Vagina (tissue), 2 donors: ENCODE measurements at places on chromosomes 12 and 14.

GRCh38 chr12:108337235-108338223 is 1.6 kb downstream of the CMKLR1 start:
- no peak for DNase-seq

- no peak for DNase-seq
Measured at GRCh38 chr14:101507836-101508150, 53.5 kb upstream of the DIO3 start.

GRCh38 chr12:132279930-132280329 is 49.5 kb downstream of the GALNT9 start:
- DNase-seq = no peak

- no peak for DNase-seq
Measured at GRCh38 chr12:8985213-8985754, 4.1 kb upstream of the KLRG1 start.

DNA sequence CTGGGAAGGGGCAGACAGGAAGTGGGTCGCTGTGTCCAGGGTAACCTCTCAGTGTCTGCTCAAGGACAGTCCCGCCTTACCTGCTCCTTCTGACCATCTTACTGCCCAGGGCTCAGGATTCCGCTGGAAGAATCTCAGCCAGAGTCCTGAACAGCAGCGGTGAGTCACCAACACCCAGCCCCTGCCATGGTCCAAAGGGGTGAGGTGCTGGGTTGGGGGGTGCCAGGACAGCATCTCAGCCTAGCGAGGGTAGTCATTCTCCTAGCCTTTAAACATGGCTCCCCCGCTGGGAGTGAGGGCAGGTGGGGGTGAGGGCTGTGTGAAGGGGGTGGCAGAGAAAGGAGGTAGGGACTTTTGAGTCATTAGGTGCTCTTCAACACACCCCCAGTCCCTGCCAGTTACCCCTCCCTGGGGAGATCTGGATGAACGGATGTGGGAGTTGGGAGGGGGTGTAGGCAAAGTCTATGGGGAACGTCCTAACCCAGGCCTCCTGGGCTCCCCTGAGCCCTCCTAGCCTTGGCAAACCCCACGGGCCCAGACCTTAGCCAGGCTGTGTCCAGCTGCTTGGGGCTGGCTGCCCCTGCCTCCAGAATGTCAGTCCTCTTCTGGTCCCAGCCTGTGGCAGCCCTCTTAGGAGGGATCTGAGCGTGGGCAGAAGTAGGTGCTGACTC is 2.5 kb downstream of the TAMALIN start:
- no peak for DNase-seq

DNA sequence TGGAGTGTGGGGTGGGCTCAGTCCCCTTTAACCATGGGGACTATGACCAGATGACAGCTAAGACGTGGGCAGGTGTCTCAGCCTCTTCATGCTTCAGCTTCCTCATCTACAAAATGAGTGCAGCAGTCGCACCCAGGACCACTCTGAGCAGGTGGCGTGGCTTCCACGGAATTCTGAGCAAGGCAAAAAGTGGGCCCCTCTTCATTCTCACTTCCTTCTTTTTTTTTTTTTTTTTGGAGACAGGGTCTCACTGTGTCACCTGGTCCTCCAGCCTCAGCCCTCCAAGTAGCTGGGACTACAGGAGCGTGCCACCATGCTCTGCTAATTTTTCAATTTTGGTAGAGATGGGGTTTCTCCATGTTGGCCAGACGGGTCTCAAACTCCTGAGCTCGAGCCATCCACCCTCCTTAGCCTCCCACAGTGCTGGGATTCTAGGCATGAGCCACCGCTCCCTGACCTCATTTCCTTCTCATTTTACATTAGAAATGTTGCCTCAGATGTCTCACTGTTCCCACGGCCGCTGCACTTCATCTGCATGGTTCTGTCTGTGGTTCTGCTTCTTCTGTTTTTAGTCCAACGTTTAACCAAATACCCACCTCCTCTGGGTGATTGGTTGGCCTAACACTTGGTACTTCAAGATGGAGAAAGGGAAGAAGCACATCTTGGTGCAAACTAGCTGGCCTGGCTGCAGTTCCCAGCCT is 41.3 kb upstream of the BCL7A start:
- DNase-seq = no peak

GRCh38 chr12:25207411-25207810 is 12.4 kb downstream of the ETFRF1 start:
- DNase-seq = no peak

DNA sequence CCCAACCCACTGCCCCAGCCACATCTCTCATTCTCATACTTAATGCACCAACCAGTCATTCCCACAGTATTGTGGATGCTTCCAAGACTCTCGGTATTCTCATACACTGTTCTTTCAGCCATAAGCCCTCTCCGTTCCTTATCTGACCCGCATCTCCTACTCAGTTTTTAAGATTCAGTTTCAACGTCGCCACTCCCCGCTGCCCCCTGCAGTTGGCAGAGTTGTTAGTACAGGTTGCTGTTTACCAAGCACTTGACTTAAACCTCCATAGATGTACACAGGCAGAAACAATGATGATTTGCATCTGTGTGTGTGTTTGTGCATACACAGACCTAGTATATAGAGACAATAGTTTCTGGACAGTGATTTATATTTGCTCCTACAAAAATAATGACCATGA is 40.2 kb downstream of the PAH start:
- no peak for DNase-seq

GRCh38 chr12:19539071-19539470 is 99.8 kb downstream of the AEBP2 start:
- no peak for DNase-seq

DNA sequence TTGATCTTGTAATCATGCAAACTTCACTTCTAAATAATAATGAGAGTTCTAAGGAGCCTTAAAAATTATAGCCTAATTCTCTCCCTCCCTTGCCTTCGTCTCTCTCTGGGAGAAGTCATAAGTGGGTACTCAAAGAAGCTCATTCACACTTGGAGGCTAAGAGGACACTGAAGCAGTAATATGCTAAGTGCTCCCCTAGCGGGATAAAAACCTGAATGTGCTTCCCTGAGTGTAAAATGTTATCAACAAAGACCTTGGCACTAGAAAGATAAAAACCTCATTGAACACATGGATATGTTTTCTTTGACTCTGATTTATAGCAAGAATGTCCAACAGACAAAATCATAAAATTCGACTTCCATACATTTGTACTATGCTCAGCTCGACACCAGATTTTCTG is 337.9 kb upstream of the NOVA1 start:
- no peak for DNase-seq

- no peak for DNase-seq
Measured at GRCh38 chr12:108234158-108234557, 105.0 kb downstream of the CMKLR1 start.

DNA sequence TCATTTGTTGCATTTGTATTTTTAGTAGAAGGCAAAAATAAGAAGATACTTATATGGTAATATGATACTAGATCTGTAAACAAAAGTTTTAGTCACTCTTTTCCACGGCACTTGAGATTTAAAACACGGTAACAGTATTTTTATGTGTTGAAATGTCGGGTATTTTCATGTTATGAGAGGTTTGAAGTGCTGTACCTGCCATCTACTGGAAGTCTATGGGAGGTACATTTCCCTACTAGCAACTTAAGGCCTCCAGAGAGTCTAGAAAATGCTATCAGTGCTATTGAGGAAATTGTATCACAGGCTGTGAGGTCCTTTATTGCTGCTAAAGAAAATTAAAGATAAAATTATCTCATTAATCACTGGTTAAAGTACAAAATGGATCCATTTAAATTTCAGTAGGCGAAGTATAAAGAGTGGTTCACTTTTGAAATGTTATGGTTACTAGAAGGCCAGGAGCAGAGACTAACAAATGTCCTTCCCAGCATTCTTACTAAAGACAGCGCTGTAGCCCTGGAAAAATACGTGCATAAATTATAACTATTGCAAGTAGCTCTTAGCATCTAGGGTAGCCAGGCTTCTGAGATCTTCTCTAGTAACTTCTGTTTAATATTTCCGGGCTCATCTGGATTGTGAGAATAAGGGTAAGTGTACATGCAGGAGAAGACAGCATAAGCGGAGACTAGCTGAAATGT is 77.6 kb upstream of the PRKD1 start:
- DNase-seq = no peak

GRCh38 chr12:92398565-92399309 is 253.1 kb upstream of the BTG1 start:
- DNase-seq = no peak

GRCh38 chr14:104135121-104135903 is 3.1 kb upstream of the KIF26A start:
- no peak for DNase-seq

DNA sequence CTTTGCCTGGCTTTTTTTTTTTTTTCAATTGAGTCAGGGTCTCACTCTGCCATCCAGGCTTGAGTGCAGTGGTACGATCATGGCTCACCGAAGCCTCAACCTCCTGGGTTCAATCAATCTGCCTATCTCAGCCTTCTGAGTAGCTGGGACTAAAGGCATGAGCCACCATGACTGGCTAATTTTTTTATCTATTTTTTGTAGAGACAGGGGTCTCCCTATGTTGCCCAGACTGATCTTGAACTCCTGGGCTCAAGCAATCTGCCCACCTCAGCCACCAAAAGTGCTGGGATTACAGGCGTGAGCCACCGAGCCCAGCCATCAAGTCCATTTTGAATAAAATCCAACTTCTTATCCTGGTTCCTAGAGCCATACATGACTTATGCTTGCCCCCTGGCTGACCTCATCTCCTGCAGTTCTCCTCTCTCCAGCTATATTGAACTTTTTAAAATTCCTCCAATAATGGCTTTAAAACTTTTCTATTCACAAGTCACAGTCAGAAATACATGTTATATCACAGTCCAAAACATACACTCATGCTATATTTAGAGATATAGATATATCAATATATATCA is 10.4 kb upstream of the RND1 start:
- DNase-seq = no peak

- DNase-seq = no peak
Measured at GRCh38 chr12:32102234-32102633, 4.4 kb upstream of the BICD1 start.

- DNase-seq = no peak
Measured at GRCh38 chr12:19647806-19648556, 208.7 kb downstream of the AEBP2 start.

GRCh38 chr12:12720672-12721161 is 3.5 kb downstream of the CDKN1B start:
- no peak for DNase-seq

DNA sequence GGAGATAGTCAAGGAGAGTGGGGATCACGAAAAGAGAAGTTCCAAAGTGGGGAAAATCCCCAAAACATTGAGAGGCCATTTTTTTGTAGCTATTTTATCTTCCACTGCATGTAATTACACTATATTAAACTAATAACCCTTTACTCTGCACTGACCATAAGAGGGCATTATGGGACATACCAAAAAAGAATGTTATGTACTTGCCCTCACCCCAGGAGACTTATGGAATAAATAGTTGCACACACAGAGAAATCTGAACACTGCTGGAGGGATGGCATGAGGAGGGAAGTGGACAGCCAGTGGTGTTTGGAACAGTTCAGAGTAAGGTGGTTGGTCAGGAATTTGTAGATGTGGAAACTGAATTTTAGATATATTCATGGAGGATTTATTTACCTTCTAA is 422.9 kb downstream of the SNAPC1 start:
- no peak for DNase-seq

- DNase-seq = no peak
Measured at GRCh38 chr14:72000907-72001306, 68.7 kb downstream of the RGS6 start.

- DNase-seq = no peak
Measured at GRCh38 chr12:28550757-28551704, 360.8 kb downstream of the CCDC91 start.

GRCh38 chr14:94935706-94936300 is 165.9 kb upstream of the GSC start:
- DNase-seq = no peak

GRCh38 chr14:23931721-23932289 is 21.8 kb upstream of the DHRS4 start:
- peak; percentile 13 for DNase-seq

- no peak for DNase-seq
Measured at GRCh38 chr14:34465069-34465859, 3.2 kb upstream of the SPTSSA start.

DNA sequence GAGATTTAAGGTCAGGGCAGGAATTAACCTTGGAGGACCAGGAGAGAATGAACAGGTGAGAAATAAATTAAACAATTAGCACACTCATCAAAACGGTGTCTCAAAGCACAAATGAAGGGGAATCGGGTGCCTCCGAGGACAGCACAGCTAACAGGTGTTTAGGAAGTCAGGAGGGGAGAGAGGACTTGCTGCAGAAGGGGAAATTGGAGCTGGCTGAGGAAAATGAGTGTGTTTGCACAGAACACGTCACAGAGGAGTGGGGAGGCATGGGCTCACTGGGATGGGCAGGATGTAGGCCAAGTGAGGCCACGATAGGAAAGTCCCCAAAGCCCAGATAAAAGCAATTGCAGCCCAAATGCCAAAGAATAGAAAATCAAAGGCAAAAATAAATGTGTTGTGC is 121.7 kb downstream of the ZNF664 start:
- DNase-seq = no peak

- DNase-seq = no peak
Measured at GRCh38 chr14:35533357-35534207, at the start of gene INSM2. Gene INSM2, plus strand, starts transcription at chr14:35534164. Its CDS starts 89 bp downstream, at chr14:35534253.

DNA sequence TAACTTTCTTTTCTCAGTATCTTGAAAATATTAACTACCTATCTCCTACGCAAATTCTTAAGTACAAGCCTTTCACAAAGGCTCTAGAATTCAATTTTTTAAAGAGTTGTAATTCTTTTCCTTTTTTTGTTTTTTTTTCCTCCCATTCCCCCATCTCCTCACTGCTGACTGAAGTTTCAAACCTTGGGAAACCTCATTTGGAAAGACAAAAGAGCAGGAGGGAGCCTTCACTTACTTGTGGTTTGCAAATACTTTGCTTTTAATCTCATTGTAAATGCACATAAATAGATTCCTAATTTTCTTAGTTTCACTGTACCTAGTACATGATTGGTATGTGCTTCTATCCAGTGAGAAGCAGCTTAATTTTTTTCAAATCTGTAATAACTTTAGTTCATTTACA is 15.8 kb upstream of the PTGDR start:
- DNase-seq = no peak

GRCh38 chr12:117743761-117744160 is 225.0 kb downstream of the KSR2 start:
- no peak for DNase-seq

GRCh38 chr14:29264865-29265264 is 498.3 kb downstream of the FOXG1 start:
- DNase-seq = no peak

GRCh38 chr12:131561051-131561450 is 149.8 kb upstream of the SFSWAP start:
- DNase-seq = no peak

GRCh38 chr14:76919431-76920330 is 93.5 kb downstream of the LRRC74A start:
- DNase-seq = no peak
